ENCODE measurements at places on chromosomes 3 and 15.
A peak's percentile ranks its signal among the peaks of the same experiment; 100 is the strongest.

GRCh38 chr3:54273791-54274190, 151.4 kb downstream of the CACNA2D3 start:
- no peak for DNase-seq

DNA sequence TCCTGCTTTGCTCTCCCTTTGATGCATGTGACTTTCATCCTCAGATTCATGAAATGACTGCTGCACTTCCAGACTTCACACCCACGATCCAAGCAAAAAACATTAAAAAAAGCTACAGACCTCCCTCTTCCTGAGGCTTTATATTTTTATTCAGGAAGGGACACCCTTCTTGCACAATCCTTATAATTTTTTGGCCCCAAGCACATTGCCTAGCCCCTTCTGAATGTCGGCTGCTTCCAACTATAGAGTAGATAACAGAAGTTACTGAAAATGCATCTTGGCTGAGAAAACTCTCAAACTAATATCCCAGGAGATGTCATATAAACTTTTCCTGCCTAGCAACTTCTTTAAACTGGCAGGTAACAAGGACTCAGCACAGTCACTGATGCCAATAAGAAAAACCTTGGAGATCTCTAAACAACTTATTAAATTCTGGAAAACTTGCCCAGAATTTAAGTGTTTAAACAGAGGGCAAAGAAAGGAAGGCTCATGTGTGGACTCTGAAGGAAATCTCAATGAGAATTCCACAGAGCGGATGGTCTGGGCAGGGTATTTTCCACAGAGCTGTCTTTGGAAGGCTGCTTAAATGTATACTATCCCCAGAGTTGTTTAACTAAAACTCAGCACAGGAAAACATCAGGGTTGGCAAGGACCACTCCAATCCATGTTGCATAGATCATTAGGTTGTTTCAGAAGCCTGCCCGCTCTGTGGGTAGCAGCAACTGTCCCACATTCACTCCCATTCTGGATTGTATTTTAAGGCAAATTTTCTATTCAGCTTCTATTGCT, 746.8 kb upstream of the LMCD1 start:
- no peak for DNase-seq

DNA sequence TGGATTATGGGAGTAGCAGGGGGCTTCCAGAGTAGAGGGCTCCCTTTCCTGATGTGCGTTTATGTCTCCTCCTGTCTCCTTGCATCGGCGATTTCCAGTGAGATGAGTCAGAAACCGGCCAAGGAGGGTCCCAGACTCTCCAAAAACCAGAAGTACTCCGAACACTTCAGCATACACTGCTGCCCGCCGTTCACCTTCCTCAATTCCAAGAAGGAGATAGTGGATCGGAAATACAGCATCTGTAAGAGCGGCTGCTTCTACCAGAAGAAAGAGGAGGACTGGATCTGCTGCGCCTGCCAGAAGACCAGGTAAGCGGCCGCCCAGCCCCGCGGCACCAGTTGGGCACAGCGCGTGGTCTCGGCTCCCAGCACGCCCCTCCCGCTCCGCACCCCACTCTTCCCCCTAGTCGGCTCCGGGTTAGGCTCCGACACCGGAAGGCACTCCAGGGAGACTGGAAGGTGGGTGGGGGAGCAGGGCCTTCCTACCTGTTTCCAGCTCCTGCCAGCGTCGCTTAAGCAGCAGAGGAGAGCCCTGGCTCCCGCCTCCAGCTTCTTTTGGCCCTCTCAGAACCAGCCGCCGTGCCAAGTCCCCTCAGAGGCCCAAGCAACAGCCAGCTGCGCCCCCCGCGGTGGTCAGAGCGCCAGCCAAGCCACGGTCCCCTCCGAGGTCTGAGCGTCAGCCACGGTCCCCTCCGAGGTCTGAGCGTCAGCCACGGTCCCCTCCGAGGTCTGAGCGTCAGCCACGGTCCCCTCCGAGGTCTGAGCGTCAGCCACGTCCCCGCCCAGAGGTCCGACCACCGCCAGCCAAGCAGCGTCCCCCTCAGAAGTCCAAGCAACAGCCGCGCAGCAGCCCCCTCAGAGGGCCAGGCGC, 34.7 kb downstream of the MOBP start:
- no peak for DNase-seq

DNA sequence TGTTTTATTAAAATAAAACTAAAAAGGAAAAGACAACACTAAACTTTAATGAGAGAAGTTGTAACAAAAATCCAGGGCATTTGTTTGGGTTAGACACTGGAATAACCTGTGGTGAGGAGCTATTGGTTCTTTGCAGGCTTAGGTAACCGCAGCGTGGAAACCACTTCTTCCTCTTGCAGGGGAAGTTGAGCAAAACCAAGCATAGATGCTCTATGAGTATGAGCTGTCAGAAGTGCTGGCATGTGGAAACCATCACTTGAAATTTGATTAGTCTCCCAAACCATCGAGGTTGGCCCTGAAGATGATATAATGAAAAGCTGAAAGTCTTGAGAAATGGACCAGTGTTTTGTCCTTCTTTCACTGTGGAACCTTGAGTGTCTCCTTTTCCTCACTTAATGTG, 127.1 kb upstream of the RBMS3 start:
- no peak for DNase-seq

DNA sequence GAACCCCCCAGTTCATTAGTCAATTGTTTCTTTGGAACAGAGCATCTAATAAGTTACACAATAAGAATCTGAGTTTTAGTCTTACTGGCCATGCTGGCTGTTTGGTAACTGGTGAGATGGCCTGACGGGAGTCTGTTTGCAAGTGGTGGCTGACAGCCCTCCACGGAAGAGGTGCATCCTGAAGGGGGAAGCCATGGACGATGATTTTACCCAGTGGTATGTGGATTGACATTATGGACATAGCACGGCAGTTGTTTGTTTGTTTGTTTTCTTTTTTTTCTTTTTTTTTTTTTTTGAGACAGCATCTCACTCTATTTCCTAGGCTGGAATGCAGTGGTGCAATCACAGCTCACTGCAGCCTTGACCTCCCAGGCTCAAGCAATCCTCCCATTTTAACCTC, 156.0 kb downstream of the RPLP1 start:
- no peak for DNase-seq

DNA sequence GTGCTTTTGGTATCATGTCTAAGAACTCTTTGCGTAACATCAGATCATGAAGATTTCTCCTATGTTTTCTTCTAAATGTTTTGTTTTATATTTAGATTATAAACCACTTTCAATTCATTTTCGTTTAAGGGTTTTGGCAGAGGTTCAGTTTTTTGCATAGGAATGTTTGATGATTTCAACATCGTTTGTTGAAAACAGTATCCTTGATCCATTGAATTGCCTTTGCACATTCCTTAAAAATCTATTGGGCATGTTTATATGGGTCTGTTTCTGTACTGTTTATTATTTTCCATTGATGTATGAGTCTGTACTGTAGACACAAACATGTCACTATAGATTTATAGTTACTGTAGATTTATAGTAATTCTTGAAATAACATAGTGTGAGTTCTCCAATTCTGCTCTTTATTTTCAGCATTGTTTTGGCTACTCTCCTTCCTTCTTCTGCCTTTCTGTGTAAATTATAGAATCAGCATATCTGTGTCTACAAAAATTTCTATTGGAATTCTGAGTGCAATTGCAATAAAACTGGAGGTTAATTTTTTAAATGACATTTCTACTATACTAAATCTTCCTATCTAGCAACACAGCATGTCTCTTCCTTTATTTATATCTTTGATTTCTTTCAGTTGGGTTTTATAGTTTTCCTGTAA, 374.0 kb downstream of the SV2B start:
- no peak for DNase-seq

GRCh38 chr3:196774191-196774820, 34.6 kb downstream of the PAK2 start:
- no peak for DNase-seq

DNA sequence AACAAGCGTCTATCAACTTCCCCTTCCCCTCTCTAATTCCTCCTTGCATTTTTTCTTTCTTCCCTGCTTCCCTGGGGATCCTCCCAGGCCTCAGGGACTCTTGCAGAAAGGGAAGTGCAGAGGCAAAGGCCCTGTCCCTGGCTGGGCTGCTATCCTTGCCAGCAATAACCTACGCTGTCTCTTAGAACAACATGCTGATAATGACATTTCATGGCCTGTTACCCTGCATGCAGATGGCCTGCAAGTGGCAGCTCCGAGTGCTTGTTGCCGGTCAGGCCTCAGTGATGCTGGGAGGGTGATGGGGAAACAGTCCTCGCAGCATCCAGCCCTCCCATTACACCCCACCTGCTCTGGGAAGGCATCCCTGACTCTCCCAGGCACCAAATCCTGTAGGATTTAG, 167.6 kb downstream of the RAB11A start:
- no peak for DNase-seq

DNA sequence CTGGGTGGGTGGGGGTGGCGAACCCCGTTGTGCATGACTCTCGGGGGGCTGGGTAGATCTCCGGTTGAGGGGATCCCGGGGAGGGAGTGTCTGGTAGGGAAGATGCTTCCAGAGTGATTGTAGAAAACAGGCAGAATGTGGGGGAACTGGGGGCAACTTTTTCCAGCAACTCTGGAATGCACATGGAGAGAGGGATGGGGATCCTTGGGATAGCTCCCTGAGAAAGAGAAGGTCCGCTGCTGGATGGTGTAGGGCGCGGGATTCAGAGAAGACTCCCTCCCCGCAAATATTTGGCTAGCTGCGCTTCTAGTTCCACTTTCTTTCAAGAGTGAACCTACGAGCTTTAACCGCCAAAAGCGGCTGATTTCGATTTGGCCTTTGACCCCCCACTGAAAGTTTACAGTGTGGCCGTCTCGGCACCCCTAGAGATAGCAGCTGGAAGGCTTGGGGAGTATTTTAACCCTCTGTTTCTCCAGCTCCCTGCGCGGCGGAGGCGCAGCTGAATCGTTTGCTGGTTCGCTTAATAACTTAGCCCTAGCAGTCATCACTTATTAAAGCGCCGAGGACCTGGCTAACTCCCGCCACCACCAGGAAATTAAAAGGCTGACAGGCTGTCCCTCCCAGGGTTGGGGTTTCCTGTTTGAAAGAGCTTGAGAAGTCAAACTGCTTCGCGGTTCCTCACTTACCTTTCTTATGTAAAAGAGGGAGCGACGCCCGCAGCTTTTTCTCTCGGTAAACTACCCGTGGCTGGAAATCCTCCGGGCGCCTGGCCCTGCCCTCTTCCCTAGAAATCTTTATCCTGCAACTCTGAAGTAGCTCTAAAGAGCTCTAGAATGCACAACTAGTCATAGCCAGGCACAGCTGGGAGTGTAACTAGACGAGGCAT, 1.2 kb downstream of the PHLDB2 start:
- DNase-seq, result peak; percentile 80

DNA sequence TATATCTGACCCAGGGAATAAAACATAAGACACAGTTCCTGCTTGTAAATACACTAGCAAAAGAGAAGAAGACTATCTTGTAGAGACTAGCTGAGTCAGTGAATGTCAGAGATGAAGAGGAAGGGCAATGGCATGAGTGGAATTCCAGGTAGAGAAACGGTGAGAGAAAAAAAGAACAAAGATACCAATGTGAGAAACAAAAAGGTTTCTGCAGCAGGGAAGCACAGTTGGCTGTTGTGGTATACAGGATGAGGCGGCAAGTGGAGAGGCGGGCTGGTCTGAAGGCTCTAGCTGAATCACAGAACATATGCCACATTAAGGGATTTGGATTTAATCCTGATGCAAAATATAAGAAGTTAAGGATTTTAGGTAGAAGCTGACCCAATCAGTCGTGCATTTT, 17.1 kb upstream of the TASOR start:
- DNase-seq, result no peak

- DNase-seq, result no peak
These were observed 3.4 kb downstream of the GAP43 start for GRCh38 chr3:115626721-115627120.

DNA sequence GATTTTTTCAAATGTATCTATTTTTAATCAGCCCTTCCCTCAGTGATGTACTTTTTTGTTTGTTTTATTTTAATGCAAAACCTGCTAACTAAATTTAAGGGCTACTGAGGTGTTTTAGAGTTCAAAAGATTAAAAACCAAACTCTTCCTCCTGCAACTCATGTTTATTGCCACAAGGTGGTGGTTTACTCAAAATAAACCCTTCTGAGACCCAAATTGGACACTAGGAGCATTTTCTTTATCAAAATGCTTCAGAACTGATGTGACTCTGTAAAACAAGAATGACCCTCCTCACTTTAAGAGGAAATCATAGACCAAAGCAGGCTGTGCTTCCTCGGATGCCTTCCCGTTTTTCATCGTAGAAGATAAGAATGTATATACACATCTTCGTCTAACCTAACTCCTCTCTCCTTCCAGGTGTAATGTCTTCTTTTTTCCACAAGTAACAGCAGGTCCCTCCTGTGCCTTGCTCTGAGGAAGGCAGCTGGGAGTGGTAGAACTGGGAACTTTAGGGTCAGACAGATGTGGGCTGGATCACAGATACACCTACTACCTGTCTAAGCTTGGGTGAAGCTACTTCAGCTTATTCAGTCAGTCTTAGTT, 2.9 kb upstream of the NME9 start:
- DNase-seq, result no peak

- DNase-seq, result no peak
These were observed 101.8 kb downstream of the CHSY1 start for GRCh38 chr15:101149864-101150722.

- no peak for DNase-seq
These were observed 172.0 kb downstream of the STT3B start for GRCh38 chr3:31704591-31705179.

Data from ecto neural progenitor cell (in vitro differentiated cells).